Diencephalon (tissue), 1 donor: ENCODE measurements at places on chromosomes 11 and 22. TPM values are rescaled to one million over a fixed set of nuclear protein-coding genes. Genes with fewer than 3 reads are reported as not detected.

The OR5AN1 gene
- total RNA-seq = not detected

The KREMEN1 gene
- 7.2 TPM for total RNA-seq

The RIMBP3C gene
- total RNA-seq = 0.69 TPM

The NCAM1 gene
- 689 TPM for total RNA-seq

The OR4D9 gene
- not detected for total RNA-seq

The KCTD14 gene
- 1.8 TPM for total RNA-seq

The MRPL21 gene
- total RNA-seq = 38.8 TPM

The OR6T1 gene
- not detected for total RNA-seq

The FDXACB1 gene
- total RNA-seq = 7.2 TPM

The CALCA gene
- not detected for total RNA-seq

The NXF1 gene
- total RNA-seq = 15.9 TPM

The TREH gene
- not detected for total RNA-seq

The TEX54 gene
- total RNA-seq = not detected
